ENCODE measurements at places on chromosomes 16 and 17.

GRCh38 chr16:57721356-57722209 is 14.0 kb upstream of the KATNB1 start:
- DNase-seq: no peak

DNA sequence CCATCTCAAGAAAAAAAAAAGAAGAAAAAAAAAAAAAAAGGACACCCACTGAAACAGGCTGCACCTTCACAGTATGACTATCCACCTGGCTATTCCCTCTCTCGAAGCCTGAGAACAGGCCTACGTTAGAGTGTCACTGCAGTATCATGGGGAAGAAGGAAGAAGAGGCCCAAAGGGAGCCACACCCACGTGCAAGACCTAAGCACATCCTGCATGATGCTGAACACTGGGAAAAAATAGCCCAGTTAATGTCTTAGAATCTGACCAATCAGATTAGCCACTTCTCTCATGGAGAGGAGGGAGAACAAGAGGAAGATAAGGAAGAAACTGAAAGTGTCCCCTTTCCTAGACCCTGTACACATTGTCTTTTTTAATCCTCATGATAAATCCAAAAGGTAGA is 19.5 kb upstream of the MED13 start:
- no peak for DNase-seq

GRCh38 chr16:4319454-4320421 is 3.9 kb downstream of the GLIS2 start:
- peak; percentile 42 for DNase-seq

- no peak for DNase-seq
Measured at GRCh38 chr16:78480588-78480987, 381.1 kb downstream of the WWOX start.

- no peak for DNase-seq
Measured at GRCh38 chr16:66334853-66335574, 31.5 kb upstream of the CDH5 start.

DNA sequence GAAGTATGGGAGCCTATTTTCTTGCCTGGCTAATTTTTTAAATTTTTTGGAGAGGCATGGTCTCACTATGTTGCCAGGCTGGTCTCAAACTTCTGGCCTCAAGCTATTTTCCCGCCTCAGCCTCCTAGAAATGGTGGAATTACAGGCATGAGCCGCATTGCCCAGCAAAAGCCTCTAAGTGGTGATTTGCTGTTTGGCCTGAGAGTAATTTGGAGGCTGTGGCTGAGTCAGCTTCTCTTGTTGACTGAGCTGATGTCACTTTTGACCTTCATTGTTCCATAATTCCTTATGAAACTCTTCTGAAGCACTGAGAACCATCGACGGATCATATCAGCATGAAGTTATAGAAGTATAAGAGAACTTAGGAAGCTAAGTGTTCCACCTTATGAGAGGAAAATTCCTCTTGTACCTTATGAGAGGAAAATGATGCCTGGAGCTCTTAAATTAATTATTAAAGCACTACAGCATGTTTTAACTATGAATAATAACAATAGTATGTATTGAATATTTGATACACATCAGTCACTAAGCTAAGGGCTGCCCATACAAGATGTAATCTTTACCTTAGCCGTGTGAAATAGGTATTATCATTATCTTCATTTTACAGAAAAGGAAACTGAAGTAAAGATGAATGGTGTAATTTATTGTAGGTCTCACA is 220.8 kb upstream of the MON1B start:
- no peak for DNase-seq

GRCh38 chr17:29176558-29177351 is 3.4 kb downstream of the MYO18A start:
- DNase-seq: peak; percentile 72

GRCh38 chr17:9488556-9488955 is 87.1 kb downstream of the STX8 start:
- DNase-seq: no peak

DNA sequence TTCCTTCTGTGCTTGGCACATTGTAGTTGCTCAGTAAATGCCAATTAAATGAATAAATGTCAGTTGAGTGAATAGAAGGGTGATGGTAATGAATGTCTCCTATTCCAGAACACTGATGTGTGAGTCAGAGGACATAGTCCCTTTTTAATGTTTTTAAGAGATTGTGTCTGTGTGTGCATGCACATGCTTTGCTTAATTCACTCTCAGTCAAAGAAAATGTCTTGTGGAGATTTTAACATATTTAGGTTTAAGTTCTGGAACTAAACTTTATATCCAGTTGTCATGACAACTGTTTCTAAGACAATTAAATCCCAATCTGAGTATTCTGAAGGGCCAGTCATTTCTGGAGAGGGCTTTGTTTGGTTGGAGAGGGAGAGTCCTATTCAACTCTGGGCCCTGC is 255.3 kb upstream of the CDH11 start:
- no peak for DNase-seq

- DNase-seq: no peak
Measured at GRCh38 chr16:58086381-58087208, 42.6 kb downstream of the CFAP20 start.

GRCh38 chr17:77409282-77410161 is 268.8 kb downstream of the SEC14L1 start:
- DNase-seq: no peak

DNA sequence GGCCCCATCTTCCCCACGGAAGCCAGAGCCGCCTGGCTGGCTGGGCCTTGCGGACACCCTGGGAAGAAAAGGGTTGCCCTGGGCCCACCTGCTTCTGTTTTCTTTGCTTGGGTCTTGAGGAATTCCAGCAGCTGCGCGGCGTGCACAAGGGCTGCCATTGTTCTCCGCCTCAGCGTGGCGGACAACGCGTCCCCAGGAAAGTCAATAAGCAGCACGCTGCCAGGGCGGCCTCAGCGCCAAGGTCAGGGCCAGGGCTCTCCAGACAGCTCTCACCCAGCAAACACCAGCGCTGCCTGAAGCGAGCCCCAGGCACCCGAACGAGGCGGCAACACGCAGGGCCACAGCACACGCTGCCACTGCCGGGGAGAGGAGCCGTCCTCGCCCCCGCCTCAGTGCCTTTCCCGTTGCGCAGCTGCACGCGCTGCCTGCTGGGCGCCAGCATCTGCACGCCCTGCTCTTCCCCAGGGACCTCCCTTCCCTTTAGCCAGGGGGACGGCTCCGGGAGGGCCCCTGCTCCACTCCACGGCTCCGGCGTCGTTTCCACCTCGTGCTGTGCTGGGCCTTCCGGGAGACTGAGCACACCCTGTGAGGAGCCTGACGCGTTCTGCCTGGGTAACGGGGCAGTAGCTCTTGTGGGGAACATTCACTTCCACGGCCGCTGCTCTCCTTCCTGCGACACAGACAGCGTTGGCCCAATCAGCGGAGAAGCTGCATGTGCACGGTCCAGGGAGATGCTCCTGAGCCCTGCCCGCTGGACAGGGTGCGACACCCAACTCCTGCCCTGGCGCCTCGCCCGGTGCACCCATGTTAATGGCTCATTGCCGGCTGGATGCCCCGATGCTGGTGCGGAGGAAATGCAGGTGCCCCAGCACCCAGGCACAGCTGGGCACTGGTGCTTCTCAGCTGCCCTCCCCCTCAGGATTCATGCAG is 57.8 kb downstream of the LMF1 start:
- DNase-seq: no peak

DNA sequence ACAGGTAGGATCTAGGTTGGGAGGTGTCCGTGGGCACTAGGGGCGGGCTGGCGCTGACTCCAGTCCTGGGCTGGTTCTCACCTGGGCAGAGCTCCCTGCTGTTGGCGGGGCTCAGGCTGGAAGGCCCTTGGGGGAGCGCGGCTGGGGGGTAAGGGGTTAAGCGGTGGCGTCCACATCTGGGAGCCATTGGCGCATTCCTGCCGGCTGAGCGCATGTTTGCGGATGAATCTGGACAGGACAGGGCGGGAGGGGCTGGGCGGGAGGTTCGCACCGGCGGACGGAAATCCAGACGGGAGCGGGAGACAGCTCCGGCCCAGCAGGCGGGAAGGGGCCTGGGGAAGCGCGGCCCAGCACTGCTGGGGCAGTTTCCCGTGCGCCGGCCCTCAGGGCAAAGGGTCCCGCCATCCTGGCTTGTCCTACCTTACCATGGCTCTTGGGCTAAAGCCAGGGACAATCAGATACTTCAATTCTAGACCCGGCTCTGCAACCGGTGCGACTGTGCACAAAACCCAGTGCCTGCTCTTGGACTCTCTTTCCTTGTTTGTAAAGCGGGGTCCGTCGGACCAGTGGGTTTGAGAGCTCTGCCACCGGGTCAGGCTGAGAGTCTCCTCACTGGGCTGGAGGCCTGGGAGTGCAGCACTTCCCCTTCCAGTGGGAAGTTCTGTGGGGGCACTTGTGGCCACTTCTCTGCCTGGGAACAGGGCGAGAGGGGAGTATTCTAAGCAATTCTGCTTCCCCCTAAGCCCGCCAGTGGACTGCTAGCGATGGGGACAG is 7.8 kb downstream of the RARA start:
- DNase-seq: no peak

GRCh38 chr17:2259769-2260536 is 43.6 kb downstream of the SMG6 start:
- DNase-seq: peak; percentile 69

- DNase-seq: no peak
Measured at GRCh38 chr17:64205804-64206203, 57.3 kb downstream of the TEX2 start.

GRCh38 chr17:79925242-79925957 is 86.2 kb upstream of the CBX4 start:
- no peak for DNase-seq

GRCh38 chr17:81322271-81323082 is 27.4 kb upstream of the SLC38A10 start:
- peak; percentile 41 for DNase-seq

GRCh38 chr16:25006504-25007056 is 8.6 kb downstream of the ARHGAP17 start:
- no peak for DNase-seq

- DNase-seq: peak; percentile 29
Measured at GRCh38 chr17:6666077-6666521, 14.5 kb downstream of the C17orf100 start.

DNA sequence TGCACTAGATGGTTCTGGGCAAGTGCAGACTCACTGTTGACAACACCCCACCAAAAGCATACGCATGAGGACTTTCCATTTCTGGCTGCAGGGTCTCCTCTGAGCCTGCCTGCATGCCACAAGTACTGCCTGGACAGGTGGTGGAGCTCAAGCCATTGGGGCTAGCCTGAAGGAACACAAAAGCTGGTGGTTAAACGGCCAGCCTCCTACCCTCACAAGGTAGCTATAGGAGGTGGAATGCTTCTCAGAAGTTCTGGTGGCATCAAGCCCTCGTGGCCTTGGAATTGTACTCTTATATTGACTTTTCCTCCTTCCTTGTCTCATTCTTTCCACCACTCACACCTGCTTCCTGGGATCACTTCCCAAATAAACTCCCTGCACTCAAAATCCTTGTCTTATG is 56.6 kb upstream of the BCAR1 start:
- no peak for DNase-seq

DNA sequence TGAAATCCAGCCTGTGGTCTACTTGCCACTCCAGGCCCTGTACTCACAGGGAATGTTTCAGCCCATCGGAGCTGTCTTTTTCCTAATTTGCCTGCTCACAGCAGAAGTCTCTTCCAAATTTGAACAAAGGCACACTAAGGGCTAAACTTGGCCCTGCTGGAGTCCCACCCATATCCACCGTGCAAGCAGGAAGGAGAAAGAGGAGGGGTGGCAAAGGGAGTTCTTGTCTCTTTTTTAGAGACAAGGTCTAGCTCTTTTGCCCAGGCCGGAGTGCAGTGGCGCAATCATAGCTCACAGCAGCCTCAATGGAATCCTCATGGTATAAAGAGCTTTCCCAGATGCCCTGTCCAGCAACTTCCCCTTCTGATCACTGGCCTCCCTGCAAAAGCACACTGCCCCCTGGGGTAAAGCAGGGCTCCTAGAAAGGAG is 2.7 kb upstream of the PRM1 start:
- no peak for DNase-seq

DNA sequence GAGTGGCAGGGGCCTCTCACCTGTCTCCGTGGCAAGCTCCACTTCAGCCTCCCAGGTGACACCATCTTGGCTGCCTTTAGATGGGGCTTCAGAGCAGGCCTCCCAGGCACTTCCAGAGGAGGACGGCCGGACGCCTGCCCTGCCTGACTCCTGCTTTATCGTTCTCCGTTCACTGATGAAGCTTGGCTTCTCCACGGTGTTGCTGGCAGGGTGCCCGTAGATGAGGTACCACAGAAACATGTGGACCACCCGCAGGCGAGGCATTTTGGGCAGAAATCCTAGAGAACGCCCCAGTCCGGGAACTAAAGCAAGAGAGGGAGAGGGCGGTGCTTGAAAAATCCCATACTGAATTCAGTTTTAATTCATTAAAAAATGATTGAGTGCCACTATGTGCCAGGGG is 54.5 kb downstream of the GTF3C1 start:
- DNase-seq: no peak

DNA sequence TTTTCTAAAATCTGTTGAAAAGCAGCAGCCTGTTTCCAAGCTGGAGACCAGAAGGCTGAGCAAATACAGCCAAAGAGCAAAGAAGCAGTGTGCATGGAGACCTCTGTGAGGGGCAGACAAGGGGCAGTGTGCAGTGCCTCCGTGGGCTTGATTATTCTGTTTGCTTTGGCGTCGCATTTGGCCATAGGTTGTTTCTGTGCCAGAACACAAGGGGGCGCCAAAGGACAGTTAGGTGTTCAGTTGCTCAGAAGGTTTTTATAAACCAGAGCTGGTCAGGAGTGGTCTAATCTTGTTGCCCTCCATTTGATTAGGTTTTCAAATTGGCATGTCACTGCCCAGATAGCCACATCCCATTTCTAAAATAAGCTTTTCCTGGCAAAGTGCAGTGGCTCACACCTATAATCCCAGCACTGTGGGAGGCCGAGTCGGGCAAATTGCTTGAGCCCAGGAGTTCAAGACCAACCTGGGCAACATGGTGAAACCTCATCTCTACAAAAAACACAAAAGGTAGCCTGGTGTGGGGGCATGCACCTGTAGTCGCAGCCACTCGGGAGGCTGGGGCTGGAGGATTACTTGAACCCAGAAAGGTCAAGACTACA is 10.6 kb downstream of the MYH3 start:
- DNase-seq: peak; percentile 77

- DNase-seq: no peak
Measured at GRCh38 chr16:11909653-11910545, 5.9 kb downstream of the GSPT1 start.

- DNase-seq: no peak
Measured at GRCh38 chr16:74713325-74713724, 12.7 kb upstream of the MLKL start.

DNA sequence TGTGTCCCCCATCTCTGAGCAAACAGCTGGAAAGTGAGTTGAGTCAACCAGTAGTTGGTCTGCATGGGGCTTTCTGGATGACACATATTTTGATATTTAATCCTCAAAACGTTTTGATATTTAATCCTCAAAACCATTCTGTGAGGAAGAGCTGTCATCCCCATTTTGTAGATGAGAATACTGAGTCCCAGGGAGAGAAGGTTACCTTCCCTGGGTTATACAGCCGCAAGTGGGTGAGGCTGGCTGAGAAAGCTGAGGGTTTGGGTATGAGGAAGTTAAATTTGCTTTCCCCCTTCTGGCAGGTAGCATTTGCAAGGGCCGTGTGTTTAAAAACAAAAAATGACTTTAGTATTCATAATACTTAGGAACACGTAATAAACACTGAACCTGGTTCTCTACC is 447.2 kb downstream of the XYLT1 start:
- DNase-seq: no peak

GRCh38 chr17:59108400-59109102 is 1.9 kb upstream of the TRIM37 start:
- DNase-seq: no peak

All from activated naive CD4-positive, alpha-beta T cell treated with anti-CD3 and anti-CD28 coated beads, Interleukin-2, amount 50 U/mL, for 16 hours (primary cell).